ENCODE measurements at places on chromosomes 13 and 19.
A peak's percentile ranks its signal among the peaks of the same experiment; 100 is the strongest.

DNA sequence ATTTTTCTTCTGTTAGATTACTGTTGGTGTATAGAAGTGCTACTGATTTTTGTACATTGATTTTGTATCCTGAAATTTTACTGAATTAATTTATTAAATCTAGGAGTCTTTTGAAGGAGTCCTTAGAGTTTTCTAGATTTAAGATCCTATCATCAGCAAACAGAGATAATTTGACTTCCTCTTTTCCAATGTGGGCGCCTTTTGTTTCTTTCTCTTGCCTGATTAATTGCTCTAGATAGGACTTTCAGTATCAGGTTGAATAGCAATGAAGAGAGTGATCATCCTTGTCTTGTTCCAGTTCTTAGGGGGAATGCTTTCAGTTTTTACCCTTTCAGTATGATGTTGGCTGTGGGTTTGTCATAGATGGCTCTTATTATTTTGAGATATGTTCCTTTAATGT lies 5.6 kb upstream of the CD33 start:
- no peak for DNase-seq

DNA sequence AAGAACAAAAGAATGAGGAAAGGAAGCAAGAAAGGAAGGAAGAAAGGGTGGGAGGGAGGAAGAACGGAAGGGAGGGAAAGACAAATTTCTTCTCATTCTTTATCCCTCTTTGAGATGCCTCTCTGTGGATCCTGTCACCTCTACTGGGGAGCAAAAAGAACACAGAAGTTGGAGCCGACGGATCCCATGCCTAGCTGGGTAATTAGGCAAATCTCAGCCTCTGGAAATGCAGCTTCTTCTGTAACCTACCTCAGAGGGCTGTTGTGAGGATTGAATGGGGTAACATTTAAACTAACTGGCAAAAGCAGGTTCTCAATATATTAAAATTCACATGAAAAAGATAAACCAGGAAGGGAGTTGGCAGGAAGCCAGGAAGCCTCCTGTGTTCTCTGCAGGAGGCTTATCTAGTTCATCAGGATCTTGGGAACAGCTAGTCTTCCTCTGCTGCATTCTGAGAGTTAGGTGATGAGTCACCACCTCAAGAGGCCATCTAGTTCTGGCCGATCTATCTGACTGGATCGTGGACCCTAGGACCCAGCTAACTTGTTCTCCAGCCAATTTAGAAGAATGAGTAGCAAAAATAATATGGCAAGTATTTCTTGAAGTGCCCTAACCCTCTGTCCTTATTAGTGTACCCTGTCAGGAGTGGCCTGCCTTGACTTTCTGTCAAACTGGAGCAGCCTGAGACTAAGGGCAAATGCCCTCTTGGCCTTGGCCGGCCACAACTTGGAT lies 15.2 kb upstream of the CPB2 start:
- peak; percentile 8 for DNase-seq

DNA sequence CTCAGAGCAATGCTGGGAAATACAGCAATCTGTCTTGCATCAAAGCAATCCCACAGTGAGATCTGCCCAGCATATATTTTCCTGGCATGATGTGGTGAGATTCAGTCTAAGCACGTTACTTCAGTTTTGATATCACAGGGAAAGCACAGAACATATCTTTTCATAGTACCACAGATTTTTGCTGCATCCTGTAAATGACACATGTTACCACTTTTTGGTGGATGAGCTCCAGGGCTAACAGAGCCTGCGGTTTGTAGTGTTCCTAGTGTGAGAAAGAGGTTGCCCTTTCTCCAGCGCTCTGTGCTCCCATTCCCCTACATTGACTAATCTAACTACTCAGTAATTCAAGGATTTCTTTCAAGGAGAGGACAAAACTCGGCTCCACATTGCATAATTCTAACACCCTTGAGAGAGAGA lies 409.0 kb downstream of the GPC6 start:
- no peak for DNase-seq

- peak; percentile 5 for DNase-seq
Measured at GRCh38 chr13:28282451-28282850, 144.1 kb downstream of the PAN3 start.

GRCh38 chr13:97274829-97275649 lies 52.9 kb downstream of the MBNL2 start:
- DNase-seq: no peak

DNA sequence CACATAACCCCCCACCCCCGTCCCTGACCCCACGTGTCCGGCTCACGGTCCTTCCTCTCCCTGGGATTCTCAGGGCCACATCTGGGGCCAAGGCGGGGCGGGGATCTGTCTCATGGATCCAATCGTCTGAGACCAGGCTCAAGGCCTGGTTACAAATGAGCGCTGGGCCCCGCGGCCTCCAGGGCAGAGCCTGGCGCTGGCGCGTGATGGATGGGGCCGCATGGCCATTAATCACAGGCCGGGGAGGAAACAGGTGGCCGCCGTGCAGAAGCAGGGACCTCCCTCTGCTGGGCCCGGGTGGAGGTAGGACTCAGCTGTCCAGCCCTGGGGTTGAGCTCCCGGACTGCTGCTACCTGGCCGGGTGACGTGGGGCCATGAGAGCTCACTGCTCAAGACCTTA lies 5.8 kb upstream of the TLE5 start:
- no peak for DNase-seq

- DNase-seq: no peak
Measured at GRCh38 chr13:63161219-63161618, 1745.6 kb upstream of the PCDH20 start.

DNA sequence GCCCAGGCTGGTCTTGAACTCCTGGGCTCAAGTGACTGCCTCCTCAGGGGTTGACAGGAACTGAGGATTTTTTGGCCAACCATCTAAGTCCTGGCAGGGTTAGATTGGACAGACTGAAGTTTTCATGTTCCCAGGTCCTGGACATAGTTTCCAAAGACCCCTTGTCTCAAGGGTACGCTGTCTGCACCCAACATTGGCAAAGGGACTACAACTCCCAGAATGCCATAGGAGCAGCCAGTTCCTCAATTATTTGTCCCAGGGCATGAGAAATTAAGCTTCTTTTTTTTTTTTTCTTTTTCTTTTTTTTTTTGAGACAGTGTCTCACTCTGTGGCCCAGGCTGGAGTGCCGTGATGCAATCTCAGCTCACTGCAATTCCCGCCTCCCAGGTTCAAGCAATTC lies 6.9 kb downstream of the GYS1 start:
- DNase-seq: no peak

- DNase-seq: no peak
Measured at GRCh38 chr19:14035706-14036105, 4.1 kb downstream of the IL27RA start.

GRCh38 chr19:23709347-23709746 lies 22.3 kb upstream of the ZNF675 start:
- no peak for DNase-seq

GRCh38 chr19:42469311-42470235 lies 26.8 kb upstream of the CXCL17 start:
- no peak for DNase-seq

DNA sequence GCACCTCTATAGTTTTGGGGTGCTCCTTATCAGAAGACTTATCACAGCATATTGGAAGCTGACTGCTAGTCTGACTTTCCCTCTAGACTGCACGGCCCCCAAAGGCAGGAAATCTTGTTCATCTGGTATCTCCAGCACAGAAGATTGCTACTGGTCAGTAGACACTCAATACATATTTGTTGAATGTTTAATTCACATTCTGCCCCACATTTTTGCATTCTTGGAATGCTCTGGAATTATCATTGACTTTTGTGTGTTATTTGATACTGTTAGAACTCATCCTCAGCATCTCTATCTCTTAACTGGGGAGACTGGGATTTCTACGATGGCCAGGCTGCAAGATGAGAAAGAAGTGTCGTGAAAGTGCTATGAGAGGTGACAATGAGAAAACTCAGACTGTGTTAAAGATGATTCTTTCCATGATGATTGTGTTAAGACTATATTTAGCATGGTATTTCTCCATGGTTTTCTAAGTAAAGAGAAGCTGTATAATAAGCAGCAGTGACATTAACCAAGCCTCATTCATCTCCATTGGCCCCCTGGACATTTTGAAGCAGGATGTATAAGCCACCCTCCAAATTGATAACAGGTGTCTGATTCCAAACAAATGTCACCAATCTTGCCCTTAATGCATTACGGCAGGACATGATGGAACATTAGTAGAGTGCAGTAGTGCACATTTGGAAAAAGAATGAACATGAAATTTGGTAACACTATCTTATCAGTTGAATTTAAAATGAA lies 440.9 kb downstream of the RFC3 start:
- DNase-seq: no peak

DNA sequence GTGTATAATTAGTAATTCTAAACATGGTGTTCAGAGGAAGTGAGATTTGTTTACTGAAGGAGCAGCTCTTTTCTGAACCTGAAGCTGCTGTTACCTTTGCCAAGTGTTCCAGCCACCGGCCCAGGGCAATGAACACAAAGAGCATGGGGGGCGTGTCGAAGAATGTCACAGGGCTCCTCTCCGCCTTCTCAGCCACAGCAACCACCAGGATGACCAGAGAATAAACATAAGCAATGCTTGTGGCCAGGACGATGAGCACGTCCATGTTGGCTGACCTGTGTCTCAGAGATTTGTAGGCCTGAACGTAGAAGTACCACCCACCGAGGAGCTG lies 53.1 kb downstream of the ATP7B start:
- peak; percentile 27 for DNase-seq

All from Calu3 (cell line).